ENCODE measurements at places on chromosomes 2 and 18.

GRCh38 chr2:128838244-128838643 lies 519.6 kb upstream of the HS6ST1 start:
- no peak for DNase-seq

GRCh38 chr2:217357886-217358620 lies 498.2 kb upstream of the TNP1 start:
- no peak for DNase-seq

DNA sequence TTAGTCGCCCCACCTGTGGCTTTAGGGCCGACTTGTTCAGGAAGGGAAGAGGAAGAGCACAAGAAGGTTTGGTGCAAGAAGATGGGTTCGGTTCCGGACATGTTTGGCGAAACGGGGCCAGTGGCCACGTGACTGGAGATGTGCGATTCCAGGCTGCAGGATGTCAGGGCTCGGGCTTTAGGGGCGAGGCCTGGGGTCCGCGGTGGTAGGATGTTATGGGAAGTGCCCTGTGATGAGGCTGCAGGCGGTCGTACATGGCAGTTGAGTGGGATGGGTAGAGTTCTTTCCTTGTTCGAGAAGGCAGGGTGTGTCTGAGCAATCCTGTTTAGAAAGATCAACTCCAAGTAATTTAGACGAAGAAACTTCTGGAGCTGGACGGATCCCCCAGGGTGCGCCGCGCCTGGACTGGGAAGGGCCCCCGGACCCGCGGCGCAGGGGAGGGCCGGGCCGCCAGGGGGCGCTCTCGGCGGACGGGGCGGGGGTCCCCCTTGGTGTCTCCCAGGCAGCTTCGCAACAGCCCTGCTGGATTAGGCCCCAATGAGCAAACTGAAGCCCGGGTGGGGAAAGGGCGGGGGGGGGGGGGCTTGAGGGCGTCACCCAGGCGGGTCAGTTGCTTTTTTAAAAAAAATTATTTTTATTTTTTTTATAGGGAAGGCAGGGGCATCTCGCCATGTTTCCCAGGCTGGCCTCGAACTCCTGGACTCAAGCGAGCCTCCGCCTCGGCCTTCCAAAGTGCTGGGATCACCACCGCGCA lies 17.2 kb upstream of the SDC1 start:
- no peak for DNase-seq

DNA sequence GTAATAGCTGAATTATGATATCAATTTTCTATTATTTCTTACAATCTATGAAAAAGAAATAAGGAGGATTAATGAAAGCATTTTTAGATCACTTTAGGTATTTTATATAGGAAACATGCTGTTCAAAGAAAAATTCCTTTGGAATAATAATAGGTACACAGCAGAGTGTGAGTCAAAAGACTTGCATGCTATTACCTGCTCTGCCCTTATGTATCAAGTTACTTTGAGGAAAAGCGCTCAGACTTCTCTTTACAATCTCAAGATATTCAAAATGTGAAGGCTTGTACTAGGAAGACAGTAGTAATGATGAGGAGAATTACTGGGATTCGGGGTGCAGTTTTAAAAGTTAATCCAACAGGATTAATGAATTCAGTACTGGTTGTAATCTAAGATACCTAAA lies 29.1 kb upstream of the RNU4ATAC start:
- no peak for DNase-seq

- DNase-seq = no peak
These were observed 29.8 kb upstream of the TBR1 start for GRCh38 chr2:161386228-161386824.

GRCh38 chr18:36066686-36067054 lies 689 bp downstream of the RPRD1A start:
- no peak for DNase-seq

DNA sequence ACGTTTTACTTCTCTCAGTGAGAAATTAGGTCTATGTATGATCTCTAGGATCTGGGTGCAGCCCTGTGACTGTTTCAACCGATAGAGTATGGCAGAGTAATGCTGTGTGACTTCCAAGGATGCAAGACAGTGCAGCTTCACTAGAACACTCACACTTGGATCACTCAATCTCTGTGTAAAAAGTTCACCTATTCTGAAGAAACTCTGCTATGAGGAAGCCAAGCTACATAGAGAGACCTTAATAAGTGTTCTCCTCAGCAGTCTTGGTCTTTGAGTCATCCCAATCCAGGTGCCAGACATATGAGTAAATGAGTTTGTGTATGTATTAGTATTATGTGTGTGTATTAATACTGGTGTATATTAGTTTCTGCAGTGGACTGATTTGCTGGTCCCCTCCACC lies 335.0 kb downstream of the NR4A2 start:
- no peak for DNase-seq

DNA sequence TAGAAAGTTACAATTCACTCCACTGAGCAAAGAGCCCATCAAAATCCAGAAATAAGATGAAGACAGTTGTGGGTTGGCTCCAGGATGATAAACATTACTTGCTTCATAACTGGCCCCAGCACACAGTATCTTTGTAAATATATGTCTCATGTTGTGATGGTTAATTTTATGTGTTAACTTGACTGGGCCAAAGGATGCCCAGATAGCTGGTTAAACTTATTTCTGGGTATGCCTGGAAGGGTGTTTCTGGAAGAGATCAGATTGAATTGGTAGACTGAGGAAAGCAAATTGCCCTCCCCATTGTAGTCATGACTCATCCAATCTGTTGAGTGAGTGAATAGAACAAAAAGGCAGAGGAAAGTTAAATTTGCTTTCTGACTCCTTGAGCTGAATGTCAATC lies 373.8 kb downstream of the LNPK start:
- DNase-seq = no peak

GRCh38 chr2:158655628-158656027 lies 139.5 kb upstream of the DAPL1 start:
- DNase-seq = no peak

DNA sequence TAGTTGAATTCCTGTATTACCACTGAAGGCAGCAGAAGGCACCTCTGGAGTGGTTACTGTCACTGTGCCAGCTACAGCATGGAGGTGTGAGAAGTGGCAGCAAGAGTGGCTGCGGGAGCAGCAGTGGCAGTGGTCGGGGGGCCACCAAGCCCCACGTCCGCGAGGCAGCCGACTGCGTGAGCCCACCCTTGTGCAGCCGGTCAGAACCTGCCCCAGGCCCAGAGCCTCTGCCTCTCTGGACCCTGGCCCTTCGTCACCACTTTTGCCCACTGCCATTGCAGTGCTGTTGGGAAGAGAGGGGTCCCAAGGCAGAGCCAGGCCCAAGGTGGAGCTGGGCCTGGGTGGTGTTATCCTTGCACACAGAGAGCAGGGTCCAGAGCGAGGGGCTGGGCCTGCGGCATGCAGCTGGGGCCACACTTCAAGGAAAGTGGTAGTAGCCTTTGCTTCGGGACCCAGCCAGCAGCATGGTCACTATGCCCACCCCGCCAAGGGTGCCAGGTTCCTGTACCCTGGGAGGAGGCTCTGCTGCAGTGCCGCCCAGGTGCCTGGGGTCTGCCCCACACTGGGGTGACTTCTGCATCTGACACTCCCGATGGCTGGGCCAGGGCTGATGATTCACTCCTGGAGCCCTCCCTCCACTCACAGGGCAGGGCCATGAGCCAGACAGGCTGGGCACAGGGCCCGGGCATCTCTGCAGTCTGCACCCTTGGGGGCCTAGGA lies 450.1 kb upstream of the LRATD1 start:
- DNase-seq = no peak

- no peak for DNase-seq
These were observed 87.1 kb downstream of the DGKD start for GRCh38 chr2:233441161-233442027.

DNA sequence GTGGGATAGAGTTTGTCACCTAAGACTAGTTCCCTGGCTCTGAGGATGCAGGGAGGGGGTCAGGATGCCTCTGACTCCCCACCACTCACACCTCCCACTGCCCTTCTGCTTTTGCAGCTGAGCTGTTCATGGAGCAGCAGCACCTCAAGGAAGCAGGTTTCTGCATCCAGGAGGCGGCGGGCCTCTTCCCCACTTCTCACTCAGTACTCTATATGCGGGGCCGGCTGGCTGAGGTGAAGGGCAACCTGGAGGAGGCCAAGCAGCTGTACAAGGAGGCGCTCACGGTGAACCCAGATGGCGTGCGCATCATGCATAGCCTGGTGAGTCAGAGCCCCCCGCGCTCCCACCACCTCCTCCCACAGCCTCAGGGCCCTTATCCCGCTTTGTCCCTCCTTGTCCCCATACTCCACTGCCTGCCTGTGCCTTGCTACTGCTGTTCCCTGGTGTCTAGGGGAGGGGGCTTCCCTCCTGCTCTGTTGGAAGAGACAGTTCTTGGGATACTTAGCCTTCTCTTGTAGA lies 94.4 kb downstream of the STPG4 start:
- no peak for DNase-seq

DNA sequence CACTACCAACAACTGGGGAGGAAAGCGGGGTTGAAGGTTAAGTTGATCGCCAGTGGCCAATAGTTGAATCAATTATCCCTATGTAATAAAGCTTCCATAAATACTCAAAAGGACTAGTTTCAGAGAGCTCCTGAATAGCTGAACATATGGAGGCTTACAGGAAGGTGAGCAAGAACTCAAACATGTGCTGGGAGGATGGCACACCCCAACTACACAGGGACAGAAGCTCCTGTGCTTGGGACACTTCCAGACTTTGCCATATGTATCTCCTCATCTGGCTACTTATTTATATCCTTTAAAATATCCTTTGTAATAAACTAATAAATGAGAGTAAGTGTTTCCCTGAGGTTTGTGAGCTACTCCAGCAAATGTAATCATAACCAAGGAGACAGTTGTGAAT lies 115.7 kb downstream of the HNMT start:
- no peak for DNase-seq

DNA sequence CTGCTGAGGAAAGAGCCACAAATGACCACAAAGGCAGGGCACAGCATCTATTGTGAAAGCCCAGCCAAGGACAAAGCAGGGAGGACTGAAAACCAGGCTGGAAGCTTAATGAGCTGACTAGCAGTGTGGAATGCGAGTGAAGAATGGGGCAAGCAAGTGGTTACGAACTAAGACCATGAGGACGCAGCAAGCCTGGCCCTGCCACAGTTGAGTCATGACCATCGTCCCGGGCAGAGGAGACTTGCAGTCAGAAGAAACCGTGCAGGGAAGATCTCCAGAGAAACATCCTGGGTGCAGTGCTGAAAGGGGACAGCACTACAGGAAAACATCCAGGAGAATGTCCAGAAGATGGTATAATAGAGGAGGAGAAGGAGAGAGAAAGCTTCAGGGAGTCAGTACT lies 120.5 kb upstream of the GYPC start:
- DNase-seq = no peak

Data from NCI-H2107 (cell line).